Retinal pigment epithelial cell (primary cell): ENCODE measurements at places on chromosomes 2 and 18.
A peak's percentile ranks its signal among the peaks of the same experiment; 100 is the strongest.

DNA sequence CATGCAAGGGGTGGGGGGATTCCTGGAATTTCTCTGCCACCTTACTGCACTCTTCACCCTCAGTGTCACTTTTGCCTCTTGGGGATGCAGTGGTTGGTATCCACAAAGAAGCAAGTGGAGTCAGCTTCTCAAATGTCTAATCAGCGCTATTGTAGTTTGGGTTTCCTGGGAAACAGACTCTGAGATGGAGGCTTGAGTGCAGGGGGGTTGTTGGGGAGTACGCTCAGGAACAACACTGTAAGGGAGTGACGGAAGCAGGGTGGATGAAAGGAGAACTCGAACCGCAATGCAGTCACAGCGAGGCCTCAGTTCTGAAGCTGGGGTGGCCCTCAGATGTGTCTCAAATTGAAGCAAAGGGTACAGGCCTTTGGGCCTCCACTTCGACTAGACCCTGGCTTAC lies 73.6 kb upstream of the EPC2 start:
- DNase-seq: no peak

DNA sequence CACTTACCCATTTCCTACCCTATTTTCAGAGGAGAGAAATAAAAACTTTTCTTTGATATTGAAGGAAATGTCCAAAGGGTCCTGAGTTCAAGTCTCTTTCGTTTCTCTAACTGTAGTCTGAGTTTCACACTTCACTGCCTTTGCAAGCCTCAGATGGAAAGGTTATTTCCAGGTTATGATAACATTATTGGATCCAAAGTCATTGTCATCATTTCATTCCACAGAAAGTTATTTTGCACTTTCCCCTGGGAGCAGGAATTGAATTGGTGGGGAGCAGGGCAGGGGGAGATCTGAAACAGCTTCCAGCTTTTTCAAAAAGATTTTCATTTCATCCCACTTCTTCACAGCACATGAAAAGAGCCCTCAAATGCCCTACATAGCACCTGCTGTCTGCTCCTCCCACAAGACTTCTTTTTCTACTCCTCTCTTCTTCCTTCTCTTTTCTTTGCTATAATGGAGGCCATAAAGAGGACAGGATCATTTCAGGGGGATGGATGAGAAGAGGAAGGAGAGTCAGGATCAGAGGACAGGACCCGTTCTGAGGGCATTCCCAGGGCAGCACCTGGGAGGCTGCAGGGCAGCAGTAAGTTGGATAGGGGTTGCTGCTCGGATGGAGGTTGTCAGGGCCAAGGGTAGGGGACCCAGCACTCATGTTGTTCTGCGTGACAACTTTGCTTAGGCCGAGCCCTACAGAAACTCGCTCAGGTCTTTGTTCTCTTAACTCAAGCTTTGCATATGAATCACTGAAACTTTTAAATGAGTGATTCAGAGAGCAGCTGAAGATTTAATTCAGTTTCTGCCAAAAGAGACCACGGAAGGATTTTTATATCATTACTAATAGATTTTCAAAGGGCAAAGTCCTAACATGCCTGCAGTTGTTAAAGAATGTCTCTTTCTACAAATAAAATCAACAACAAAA lies 11.4 kb upstream of the GALNT5 start:
- DNase-seq: peak; percentile 54

- DNase-seq: no peak
Observed at GRCh38 chr2:9074930-9075329, 71.4 kb upstream of the MBOAT2 start.

DNA sequence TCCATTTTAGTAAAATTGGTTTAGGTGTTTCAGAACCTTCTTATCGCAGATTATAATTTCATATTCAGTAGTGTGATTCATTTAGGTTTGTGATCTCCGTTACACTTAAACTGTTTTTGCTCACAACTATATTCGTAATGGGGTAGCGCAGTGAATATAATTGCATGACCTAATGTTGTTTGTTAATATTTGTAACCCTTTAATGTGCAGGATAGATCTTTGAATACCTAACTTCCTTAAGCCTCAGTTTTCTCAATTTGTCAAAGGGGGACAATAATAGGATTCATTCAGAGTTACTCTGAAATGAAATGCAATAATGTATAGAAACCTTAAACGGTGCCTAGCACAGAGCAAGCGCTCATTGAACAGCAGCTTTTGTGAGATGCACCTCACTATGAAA lies 558 bp upstream of the ZDBF2 start:
- no peak for DNase-seq

- no peak for DNase-seq
Observed at GRCh38 chr2:64919261-64919660, 69.9 kb upstream of the SLC1A4 start.
